ENCODE measurements at places on chromosomes 3 and 15.

- DNase-seq = no peak
Observed at GRCh38 chr3:136141291-136141785, 54.8 kb downstream of the MSL2 start.

DNA sequence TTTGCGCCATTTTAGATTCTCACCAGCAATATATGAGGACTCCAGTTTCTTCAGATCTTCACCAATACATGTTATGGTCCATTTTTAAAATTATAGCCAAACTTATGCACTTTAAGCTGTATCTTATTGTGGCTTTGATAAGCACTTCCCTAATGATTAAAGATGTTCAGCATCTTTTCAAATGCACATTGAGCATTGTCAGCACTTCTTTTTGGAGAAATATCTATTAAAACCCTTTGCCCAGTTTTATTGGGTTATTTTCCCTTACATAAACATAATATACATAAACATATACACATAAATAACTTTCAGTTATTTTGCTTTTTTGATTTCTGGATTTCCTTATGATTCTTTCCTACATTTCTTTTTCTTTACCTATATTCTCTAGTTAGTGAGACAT is 83.8 kb downstream of the ROBO1 start:
- no peak for DNase-seq

DNA sequence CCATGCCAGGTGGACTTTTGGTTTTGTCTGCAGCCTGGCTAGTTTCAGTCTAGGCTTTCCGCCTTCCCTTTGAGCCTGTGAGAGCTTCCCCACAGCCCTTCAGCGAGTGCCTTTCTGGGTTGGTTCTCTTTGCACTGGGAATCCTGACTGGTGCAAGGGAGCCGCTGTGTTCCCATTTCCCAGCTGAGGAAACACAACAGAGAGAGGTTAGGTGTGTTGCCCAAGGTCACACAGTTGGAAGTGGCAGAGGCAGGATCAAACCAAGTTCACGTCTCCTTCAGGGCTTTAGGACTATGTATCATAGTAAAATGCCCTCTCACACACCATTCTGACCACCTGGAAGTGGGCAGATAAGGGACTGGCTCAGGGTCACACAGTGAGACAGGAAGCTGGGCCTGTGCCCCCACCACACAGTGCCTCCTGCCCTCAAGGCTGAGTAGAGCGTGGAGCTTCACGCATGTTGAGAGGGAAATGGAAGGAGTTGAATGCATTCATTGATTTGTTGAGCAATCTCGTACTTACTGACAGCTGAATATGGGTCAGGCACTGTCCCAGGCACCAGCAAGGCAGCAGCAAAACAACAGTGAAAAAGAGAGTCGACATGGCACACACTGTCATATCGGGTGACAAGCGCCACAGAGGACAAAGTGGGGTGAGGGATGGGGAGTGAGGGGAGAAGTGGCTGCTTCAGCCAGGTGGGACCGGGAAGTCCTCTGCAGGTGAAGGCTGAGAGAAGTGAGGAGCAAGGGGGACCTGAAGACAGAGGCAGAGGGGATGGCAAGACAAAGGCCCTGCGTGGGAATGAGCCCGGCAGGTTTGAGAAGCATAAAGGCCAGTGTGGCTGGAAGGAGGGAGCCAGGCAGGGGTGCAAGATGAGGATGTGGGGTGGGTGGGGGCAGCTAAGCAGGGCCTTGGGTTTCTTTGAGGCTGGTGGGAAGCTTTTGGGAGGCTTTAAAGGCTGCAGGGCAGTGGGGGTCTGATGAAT is 12.3 kb upstream of the ANPEP start:
- no peak for DNase-seq

DNA sequence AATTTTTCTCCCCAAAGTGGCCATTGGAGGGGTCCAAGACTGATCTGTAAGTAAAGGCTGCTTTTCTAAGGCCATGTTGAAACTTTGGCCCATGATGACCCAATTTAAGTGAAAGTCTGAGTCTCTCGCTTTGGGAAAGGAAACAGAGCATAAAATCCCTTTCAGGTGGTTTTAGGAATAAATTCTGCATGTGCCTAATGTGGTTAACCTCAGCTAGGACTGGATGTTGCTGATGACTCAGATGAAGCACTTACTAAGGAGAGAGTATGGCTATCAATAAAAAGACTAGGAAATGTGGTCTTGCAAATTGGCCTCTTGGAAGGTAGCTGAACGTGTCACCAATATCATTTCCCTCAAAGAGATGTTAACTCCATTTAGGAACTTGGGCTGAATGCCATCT is 458.5 kb downstream of the AGBL1 start:
- no peak for DNase-seq

DNA sequence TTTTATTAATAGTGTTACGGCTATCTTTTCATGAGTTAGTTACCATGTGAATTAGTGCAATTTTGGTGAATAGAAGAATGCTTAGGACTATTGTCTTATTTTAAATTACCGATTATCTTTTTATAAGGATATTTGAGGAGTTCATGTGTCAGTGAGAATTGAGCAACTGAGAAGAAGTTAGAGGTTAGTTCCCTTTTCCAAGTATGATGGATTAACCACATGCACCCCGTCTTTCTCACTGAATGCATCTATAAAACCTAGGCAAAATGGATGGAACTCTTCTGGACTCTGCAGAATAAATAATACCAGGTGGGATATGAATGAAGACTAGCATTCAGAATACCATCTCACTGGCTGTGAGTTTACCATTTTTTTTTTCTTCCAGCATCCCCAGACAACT is 74.3 kb downstream of the TCF12 start:
- no peak for DNase-seq

DNA sequence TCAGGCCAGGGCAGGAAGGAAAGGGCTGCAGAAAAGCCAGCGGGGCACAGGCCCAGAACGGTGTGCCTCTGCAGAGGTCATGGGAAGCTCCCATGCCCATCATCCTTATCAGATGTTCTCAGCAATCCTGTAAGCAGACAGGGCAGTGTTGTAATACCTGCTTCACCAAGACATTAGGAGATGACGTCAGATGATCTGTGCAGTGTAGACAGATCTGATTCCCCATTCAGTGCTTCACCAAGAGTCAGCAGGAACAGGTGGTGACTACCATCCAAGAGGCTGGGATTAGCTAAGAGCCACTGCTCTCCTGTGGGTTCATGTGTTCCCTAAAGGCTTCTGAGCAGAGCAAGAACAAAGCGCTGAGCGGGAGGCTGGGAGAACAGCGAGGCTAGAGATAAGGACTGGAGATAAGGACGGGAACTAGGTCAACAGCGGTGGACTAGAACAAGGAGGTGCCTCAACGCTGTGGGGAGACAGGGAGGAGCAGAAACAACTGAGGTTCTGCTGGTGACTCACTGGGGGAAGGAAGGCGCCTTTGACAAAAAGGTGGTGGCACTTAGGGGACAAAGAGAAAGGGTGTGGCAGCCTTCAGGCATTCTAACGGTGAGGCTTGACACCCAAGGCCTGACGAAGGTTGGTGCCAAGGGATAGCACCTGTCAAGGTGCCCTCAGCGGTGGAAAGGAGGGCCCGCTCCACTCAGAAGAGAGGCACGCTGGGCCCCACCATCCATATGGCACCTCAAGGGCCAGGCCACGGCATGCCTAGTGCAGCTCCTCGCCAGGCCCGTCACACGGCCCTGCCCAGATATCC is 28.4 kb downstream of the CCDC12 start:
- no peak for DNase-seq

DNA sequence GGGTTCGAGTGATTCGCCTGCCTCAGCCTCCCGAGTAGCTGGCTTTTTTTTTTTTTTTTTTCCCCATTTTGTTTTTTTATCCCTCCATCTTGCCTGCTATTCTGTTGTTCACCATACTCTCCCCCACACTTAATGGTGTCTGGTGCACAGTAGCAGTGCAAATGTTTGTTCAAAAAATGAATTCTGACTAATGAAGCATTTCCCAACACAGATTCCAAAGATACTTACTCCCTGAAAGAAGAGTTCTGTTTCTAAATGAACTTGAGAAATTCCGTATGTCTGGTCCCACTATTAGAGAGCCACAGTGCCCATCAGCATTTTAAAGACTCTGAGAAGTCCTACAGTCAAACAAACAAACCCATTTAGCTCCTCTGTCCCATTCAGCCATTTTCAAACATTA is 9.5 kb downstream of the EDEM1 start:
- no peak for DNase-seq

DNA sequence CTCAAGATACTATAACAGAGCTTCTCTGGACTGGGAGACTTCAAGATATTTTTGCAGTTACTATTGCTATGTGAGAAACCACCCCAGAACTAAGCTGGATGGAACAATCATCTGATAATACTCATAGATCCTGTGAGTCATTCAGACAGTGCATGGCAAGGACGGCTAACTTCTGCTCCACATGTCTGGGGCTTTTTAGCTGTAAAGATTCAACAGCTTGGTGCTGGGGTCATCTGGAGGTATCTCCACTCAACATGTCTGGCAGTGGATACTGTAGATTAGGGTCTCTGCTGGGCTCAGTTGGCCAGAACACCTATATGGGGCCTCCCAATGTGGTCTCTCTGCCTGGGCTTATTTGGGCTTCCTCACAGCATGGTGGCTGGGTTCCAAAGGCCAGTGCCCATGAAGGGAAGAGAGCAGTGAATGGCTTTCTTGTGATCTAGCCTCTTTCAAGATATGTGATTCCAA is 117.3 kb upstream of the SLC7A14 start:
- DNase-seq = no peak

- DNase-seq = no peak
Observed at GRCh38 chr3:141388823-141389621, 20.7 kb downstream of the ZBTB38 start.

DNA sequence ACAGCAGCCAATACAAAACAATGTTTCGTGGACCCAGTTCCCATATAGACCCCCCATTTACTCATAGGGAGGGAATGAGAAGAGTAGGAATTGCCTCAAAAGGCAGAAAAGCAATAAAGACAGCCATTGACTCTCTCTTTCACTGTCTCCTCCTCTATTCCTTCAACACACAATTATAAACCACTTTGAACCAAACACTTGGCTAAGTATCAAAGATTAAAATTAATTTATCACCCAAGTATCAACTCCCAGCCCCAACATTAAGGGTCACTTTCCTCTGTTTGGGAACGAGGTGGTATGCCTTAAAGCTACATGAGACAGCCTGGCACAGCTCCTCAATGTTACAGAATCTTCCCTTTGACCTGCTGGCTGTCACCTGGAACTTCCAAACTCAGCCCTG is 16.4 kb upstream of the LRIG1 start:
- DNase-seq = no peak

- no peak for DNase-seq
Observed at GRCh38 chr15:45132844-45133560, 3.2 kb downstream of the DUOX1 start.

DNA sequence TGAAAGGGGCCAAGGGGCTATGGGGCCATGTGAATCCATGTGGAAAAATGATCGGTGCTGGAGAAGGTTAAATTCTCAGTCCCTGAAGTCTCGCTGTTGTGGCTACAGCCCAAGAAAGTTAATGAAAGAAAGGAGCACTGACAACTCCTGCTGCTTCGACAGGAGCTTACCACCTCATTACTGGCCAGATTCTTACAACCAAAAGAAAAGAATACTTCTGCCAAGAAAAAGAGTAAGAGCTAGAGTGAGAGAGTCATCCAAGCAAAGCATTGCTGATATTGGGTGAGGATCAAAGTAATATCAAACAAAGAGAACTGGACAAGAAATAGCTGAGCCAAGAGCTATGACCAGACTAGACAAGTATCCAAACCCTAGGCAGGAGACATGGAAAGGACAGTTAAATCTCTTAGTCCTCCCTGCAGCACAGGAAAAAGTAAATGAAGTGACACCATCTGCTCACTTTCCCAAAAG is 348.4 kb upstream of the PLSCR5 start:
- DNase-seq = no peak

- DNase-seq = no peak
Observed at GRCh38 chr3:79767194-79767904, 449 bp downstream of the ROBO1 start.

DNA sequence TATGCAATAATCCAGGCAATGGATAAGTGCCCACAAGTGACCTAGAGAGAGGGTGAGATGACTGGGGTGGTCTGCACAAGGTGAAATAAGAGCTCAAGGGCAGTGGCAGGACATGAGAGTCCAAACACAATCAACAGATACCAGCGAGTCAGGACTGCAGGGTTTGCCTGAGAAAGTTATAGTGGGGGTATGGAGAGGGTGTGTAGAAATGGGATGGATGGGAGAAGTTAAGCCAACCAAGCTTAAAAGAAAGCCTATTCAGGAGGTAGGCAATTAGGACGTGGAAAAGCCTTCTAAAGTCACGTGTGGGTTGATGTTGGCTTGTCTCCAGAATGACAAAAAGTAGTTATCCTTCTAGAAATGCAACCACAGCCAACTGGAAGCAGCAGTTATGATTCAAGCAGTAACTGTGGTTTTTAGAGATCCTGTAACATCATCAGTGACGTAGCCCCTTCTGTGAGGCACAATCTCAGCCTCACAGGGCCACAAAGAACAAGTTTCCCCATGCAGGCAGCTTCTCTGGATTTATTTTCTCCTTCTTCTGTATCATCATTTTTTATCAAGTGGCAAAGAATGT is 56.1 kb downstream of the FAM174B start:
- no peak for DNase-seq

- DNase-seq = no peak
Observed at GRCh38 chr3:125054062-125054448, 1.7 kb downstream of the HEG1 start.

DNA sequence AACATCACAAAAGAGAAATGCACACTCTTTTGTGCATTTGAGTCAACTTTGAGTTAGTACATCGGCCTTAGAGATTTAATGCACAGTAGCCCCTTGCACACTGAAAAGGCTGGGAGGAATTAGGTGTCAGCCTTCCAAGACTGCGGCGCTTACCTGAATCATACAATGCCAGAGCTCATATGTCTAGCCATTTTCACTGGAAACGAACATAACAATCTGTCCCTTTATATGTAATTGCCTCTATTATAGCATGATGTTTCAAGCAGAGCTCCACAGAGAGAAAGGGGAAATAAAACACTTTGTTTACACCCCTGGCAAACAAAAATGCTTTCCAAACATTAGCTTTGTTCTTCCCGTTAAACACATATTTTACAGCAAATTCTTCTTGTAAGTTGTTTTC is 315.7 kb upstream of the SLCO3A1 start:
- no peak for DNase-seq

- DNase-seq = no peak
Observed at GRCh38 chr15:48717458-48717857, 71.9 kb upstream of the FBN1 start.

- no peak for DNase-seq
Observed at GRCh38 chr3:123722021-123722420, 137.2 kb upstream of the HACD2 start.

GRCh38 chr15:81411969-81412633 is 38.1 kb upstream of the TMC3 start:
- no peak for DNase-seq

DNA sequence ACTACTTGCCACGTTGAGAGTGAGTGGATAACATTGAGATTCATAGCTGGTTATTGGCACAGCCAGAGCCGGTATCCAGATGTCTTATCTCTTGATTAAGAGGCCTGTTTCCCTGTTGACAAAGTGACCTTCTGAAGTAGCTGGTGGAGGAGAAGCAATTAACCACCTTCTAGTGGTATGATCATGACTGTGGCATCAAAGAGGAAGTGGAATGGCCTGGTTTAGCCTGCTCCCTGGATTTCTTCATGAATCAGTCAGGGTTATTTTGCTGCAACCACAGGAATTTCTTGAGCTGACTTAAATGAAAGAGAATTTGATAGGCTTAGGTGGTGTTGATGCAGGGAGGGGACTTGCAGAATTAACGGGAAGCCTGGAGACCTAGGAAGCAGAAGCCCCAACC is 398.3 kb downstream of the MFSD1 start:
- DNase-seq = no peak

- no peak for DNase-seq
Observed at GRCh38 chr3:122934251-122934650, 93.3 kb downstream of the SEMA5B start.

- no peak for DNase-seq
Observed at GRCh38 chr15:101001796-101002195, 82.6 kb downstream of the LRRK1 start.

- no peak for DNase-seq
Observed at GRCh38 chr3:53073553-53074365, 27.9 kb upstream of the SFMBT1 start.
